D721Med (cell line): ENCODE measurements at places on chromosomes 5 and 9.

DNA sequence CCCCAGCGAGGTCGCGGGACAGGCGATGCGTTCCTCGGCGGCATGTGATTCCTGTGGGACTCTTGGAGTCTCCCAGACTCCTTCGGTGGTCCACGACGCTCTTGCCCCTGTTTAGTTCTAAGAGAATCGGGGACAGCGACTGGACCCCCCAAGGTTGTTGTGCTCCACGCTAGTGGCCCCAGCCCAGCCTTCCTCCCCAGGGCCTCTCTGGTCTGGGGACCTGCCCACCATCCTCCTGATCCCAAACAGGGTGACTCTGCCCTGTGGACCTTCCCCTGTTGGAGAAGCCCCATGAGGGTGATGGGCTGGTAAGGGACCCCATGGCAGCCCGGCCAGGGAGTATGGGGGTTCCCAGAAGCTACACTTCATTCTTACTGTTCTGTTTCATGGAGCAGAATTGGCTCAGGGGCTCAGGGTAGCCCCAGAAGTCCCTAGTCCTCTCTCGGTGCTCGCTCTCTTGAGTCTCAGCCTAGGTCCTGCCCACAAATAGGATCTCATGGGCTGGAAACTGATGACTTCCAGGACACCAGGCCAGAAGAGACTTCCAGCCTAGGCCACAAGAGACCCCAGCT lies 880 bp downstream of the CARD19 start:
- DNase-seq, result peak; percentile 2

- no peak for DNase-seq
Observed at GRCh38 chr5:113450462-113450861, 15.7 kb upstream of the TSSK1B start.

- no peak for DNase-seq
Observed at GRCh38 chr9:127076860-127077643, 45.4 kb downstream of the ANGPTL2 start.

DNA sequence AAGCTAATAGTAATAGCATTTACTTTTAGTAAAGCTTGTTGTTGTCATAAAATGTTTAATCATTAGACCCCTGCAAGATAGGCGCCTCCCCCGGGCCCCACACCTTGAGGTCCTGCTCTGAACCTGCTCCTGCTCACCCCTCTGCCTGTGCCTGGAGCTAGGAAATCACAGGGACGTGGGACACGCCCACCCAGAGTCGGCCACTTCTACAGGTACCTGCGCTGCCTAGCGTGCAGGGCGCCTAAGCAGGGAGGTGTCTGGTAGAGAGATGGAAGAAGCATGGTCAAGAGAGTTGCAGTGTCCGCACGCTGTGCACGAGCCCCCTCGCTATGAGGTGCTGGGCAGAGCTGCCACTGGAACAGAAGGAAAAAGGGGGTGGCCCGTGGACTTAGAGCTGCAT lies 52.6 kb downstream of the HINT1 start:
- DNase-seq, result no peak

GRCh38 chr5:151581812-151582583 lies 9.1 kb downstream of the FAT2 start:
- no peak for DNase-seq

- no peak for DNase-seq
Observed at GRCh38 chr9:92151691-92152393, 36.6 kb upstream of the SPTLC1 start.

DNA sequence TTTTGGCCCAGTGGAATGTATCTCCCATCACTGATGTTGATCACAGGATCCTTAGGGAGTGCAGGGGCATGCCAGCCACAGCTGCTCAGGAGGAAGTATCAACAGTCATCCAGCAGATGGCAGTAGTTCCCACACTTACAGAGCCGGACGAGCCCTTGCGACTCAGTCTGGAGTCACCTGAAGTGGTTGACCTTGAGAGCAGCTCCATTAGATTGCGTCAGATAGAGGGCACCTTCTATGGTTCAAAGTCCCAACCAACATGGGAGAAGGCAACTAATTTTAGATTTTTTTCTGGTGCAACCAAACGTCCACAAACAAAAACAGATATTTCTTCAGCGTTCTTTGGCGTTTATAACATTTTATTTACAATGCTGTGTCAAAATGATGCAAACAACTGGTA lies 124.5 kb downstream of the EGFLAM start:
- no peak for DNase-seq

DNA sequence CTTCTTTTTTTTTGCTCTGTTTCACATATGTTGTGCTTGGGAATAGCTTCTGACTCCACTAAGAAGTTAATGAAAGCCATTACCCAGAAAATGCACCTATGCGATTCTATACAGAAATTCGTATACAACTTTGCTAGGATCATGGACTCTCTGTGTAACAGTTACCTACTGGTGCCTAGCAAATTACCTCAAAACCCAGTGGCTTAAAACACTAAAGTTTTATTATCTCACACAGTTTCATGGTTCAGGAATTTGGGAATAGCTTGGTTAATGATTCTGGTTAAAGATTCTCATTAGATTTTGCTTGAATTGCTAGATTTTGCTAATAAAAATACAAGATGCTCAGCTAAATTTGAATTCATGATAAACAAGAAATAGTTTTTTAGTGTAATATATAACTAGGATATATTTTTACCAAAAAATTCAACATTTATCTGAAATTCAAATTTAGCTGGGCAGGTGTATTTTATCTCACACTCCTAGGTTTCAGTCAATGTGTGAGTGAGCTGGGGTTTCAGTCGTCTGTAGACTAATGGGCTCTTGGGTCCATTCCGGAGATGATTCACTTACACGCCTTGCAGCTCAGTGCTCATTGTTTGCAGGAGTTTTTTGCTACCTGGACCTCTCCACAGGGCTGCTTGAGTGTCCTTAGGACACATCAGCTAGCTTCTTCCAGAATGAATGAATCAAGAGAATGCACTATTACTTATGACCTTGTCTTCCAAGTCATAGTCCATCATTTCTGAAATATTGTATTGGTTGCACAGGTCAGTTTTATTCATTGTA lies 75.1 kb downstream of the MROH2B start:
- DNase-seq, result no peak

- no peak for DNase-seq
Observed at GRCh38 chr9:107039542-107039941, 176.6 kb downstream of the ZNF462 start.
